Neural crest cell (in vitro differentiated cells): ENCODE measurements at places on chromosomes 16 and 17. TPM values are rescaled to one million over a fixed set of nuclear protein-coding genes. Genes with fewer than 3 reads are reported as not detected.

TEN1 gene
- total RNA-seq, result 9.1 and 10.1 TPM in 2 replicates

FBXW10 gene
- 0.19 and 0.20 TPM in 2 replicates for total RNA-seq

RPGRIP1L gene
- 24.0 and 26.5 TPM in 2 replicates for total RNA-seq

KRTAP3-1 gene
- not detected in 2 replicates for total RNA-seq

HOXB4 gene
- total RNA-seq, result 4.4 and 5.0 TPM in 2 replicates

KCNJ18 gene
- total RNA-seq, result not detected in 2 replicates

- no peak for DNase-seq
Observed at GRCh38 chr16:50281391-50282009, 15.1 kb downstream of the ADCY7 start.

DNA sequence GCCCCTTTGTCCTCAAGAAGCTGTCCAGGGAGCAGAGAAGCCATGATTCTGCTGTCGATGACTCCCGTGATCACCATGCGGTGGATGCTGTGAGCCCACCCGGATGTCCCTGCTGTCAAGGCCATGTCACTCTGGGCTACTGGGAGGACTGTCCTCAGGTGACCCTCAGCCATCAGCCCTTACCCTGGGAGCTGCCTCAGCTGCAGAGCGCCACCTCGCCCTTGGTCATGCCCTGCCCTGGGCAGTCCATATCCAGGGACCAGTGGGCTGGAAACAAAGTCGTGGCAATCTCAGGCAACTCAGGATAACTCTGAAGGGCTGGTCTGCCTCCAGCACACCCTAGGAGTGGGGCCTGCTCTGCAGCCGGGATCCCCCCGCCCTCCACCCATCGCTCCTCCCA is 63.6 kb downstream of the CACNG5 start:
- DNase-seq, result no peak

DNA sequence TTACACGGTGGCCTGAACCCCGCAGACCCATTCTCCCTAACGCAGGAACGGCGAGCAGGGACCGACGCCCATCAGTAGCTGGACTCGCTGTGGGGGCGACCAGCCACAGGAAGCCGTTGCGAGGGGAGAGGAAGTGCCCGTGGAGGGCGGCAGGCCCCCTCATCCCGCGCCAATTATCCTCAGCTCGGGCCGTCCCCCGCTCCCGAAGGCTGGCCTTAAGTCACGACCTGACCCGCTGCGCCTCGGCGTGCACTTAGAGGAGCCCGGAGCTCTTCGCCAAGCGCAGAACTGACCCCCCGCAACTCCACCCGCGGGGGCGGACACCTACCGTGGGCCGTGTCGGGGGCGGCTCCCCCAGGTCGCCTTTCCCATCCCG is 401 bp downstream of the ARL16 start:
- DNase-seq, result no peak

DNA sequence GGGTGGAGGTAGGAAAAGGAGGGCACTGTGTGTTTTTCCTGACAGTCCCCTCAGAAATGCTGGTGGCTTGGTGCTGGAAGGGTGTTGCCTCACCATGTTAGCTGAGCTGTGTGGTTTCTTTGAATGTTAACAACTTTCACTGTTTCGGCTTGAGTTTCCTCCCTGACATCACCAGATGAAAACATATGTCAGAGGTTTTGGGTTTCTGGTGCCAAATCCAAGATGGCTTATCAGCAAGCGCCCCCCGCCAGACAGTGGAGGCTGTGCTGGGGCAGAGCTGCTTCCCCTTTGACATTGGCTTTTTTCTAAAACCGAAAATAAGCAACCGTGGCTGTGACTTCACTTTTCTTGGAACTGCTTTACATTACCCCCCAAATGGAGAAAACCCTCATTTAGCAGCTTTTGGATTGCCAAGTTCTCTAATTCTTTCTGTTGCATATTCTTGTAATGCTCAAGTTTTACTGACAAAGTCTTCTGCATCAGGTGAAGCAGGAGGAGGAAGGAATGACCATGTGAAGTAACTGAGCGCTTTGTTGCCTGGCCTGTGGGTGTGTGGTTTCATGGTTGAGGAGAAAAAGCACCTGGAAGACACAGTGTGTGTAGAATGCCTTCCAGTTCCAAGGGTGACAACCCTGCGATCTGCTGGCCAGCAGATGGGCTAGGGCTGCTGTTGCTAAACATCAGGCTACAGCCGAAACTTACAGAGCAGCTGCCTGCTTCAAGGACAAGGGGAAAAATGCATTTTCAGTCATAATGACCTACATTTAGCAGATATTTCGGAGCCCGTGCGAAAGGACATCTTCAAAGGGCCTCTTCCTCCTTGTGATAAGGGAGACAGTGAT is 9.7 kb downstream of the RMI2 start:
- no peak for DNase-seq

DNA sequence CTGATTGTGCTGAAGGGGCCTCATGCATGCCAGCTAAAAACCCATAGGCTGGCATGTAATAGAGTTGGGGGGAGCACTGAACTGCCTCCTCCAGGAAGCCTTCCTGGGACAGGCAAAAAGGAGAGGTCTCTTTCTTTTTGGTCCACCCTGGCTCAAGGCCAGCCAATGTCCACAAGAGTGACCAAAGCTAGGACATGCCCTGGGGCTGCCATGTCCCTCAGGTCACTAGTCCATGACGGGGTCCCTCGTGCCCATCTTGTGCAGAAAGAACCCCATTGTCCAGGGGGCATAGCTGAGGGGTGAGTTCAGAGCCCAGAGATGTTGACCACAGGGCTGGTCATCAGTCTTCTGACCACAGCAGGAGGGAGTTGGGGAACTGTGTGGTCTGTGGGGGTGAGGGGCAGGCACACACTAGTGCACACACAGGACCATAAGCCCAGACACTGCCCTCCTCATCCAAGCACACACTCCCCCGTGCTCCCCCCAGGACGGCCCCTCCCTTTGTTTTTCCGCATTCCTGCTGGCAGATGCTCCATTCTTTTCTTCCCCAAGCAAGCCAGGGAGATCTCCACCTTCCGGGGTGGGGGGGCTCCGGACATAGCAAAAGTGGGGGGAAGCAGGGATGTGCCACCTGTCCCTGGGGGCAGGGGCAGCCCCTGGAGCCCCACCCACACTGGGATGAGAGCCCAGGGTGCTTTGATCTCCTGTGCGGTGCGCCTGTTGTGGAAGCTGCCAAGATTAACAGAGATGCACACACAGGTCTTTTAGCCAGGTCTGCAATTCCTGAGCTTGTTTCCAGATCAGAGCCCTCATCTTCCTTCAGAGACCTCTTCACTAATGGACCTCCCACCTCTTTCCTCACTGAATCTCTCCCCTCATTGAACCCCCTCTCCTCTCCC is 25.2 kb upstream of the PHB1 start:
- no peak for DNase-seq

- no peak for DNase-seq
Observed at GRCh38 chr16:87604634-87605111, 2.4 kb downstream of the JPH3 start.

DNA sequence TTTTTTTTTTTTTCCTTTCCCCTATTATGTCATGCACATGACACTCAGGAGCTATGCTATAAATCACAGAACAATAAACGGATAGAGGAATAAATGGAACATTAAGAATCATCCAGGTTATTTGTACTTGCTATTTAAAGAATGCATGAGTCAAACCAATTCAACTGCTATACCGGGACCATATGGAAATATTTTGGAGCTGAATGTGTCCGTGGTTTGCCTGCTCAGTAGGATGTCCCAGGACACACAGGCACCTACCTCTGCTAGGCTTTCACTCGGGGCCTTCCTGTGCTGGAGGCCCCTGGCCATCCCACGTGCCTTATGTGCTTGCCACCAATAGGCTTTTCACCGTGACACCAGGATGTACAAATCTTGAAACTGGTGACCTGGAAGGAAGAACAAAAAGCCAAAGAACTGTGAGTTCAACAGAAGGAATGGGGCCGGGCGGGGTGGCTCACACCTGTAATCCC is 15.3 kb upstream of the SEC14L1 start:
- DNase-seq, result no peak

GRCh38 chr16:6603780-6604325 is 728.8 kb upstream of the RBFOX1 start:
- no peak for DNase-seq

- no peak for DNase-seq
Observed at GRCh38 chr16:65634291-65634690, 512.4 kb upstream of the CDH11 start.

DNA sequence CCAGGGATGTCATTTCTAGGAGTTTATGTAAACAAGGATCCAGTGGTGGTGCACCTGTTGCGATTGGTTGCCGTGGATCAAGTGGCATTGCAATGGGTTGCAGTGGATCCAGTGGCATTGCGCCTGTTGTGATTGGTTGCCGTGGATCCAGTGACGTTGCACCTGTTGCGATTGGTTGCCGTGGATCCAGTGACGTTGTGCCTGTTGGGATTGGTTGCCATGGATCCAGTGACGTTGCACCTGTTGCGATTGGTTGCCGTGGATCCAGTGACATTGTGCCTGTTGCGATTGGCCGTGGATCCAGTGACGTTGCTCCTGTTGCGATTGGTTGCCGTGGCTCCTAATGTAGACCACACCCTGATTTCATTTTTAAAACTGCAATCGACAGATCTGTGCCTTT is 56.2 kb upstream of the CRISPLD2 start:
- no peak for DNase-seq

- DNase-seq, result no peak
Observed at GRCh38 chr17:7477392-7478275, 1.8 kb downstream of the ZBTB4 start.

GRCh38 chr17:38667099-38667786 is 7.5 kb downstream of the EPOP start:
- peak; percentile 69 for DNase-seq

GRCh38 chr16:49354101-49354500 is 19.5 kb upstream of the C16orf78 start:
- no peak for DNase-seq

DNA sequence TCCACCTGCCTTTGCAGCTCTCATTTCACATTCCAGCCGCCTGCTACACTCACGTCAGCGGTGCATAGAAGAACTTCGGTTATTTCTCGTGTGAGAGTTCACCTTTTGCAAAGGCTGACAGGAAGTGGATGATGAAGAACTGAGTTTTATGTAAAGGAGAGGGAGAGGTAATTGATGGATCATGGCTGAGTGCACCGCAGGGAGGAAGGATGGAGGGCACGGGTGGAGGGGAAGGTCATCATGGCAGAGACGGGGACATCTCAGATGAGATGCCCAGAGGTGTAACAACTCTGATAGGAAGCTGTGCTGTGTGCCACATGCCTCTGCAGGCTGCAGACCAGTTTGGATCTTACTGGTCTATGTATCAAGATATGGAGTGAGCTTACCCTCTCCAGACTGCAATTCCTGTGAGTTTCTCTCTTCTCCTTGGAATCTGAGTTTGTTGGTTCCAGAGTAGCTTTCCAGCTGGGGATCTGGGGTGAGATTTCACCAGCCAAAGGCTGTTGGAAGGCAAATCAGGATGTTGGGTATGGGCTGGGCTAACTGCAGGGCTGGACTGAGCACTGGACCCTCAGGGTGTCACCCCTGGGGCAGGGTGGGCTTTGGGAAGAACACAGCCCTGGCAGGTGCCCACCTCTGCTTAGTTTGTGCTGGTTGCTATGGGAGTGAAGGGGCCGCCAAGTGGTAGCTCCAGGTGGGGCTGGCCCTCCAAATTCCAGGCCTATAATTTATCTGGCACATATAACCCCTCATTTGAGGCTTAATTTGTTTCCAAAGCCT is 777.0 kb downstream of the KCNJ18 start:
- DNase-seq, result no peak

- no peak for DNase-seq
Observed at GRCh38 chr17:14301279-14302090, 604 bp downstream of the HS3ST3B1 start.

DNA sequence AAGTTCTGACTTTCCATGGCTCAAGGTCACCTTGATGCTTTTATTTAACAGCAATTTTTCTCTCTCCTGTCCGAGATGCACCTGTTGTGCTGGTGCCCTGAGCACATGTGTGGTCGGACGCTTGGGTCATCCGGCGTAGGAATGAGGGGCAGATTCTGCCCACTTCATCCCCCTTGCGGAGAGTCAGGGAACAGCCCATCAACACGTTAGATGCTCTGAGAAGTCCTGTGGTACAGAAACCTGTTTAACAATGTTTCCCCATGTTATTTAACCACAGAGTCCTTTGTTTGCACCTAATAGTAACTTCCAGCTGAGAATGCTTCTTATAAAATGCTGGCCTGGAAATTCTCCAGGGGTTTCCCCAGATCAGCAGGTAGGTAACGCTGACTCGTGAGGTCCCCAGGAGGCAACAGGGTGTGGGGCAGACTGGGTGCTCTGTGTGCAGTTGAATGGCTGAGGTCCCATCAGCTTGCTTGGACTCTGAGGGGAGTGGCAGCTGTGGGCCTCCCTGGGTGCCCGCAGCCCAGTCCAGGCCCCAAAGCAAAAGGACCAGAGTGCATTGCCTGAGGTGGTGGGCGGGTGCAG is 17.8 kb downstream of the DOC2B start:
- DNase-seq, result no peak

- DNase-seq, result no peak
Observed at GRCh38 chr17:13940858-13941665, 128.2 kb upstream of the COX10 start.

GRCh38 chr17:80992077-80992947 is 671 bp downstream of the CHMP6 start:
- DNase-seq, result no peak

DNA sequence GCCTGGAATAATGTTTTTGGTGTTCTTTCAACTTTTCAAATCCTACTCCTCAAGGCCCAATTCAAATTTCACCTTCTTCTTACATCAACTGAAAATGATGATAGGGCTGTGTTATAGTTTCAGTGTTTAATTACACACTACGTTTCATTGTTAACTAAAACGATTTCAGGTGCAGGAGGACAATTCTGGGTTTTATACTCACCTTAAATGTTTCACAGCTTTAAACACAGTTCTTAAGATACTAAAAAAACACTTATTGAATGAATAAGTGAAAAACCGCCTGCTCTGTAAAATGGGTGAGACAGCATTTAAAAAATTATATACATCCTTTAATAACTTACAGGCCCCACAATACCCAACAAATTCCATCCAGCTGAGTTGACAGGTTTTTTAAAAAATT is 6.2 kb upstream of the MPHOSPH6 start:
- no peak for DNase-seq

DNA sequence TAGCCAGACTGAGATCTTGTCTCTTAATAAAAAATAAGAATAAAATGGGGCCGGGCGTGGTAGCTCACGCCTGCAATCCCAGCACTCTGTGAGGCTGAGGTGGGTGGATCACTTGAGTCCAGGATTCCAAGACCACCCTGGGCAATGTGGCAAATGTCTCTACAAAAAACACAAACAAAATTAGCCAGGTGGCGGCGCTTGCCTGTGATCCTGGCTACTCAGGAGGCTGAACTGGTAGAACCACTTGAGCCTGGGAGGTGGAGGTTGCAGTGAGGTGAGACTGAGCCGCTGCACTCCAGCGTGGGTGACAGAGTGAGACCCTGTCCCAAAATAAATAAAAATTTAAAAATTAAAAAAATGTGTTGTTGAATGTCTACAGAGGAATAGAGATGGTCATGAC is 2.9 kb upstream of the DEF8 start:
- DNase-seq, result no peak

DNA sequence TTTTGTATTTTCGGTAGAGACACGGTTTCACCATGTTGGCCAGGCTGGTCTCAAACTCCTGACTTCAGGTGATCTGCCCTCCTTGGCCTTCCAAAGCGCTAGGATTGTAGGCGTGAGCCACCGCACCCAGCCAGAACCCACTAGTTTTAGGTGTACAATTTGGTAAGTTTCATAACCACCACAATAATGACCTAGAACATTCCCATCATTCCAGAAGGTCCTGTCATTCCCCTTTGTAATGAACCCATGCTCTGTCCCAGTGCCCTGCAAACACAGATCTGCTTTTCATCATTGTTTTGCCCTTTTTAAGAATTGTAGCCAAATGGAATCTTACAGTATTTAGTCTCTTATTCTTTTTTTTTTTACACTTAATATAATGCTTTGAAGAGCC is 35.6 kb upstream of the IRF8 start:
- no peak for DNase-seq
